MV-4-11 (cell line): ENCODE measurements at places on chromosomes 7 and 10.

GRCh38 chr7:138584696-138585095, 116.5 kb downstream of the SVOPL start:
- no peak for DNase-seq

DNA sequence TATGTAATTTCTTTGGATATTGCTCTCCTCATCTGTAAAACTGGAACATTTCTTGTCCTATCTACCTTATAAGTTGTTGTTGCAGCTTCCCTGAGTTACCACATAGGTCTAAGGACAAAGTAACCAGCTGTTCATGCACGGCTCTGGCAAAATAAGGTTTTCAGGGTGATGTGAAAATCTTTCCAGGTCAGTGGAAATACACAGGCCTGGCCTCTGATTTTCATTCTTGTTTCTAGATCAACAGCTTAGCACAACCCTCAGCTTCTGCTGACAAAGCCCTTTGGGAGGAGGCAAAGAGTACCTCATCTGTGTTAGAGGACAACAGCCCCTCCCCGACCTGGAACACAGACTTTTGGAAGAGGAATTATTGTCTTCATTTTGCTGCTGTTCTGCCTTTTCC, 117.5 kb upstream of the AGK start:
- no peak for DNase-seq

GRCh38 chr10:74730246-74730645, 96.2 kb upstream of the KAT6B start:
- no peak for DNase-seq

DNA sequence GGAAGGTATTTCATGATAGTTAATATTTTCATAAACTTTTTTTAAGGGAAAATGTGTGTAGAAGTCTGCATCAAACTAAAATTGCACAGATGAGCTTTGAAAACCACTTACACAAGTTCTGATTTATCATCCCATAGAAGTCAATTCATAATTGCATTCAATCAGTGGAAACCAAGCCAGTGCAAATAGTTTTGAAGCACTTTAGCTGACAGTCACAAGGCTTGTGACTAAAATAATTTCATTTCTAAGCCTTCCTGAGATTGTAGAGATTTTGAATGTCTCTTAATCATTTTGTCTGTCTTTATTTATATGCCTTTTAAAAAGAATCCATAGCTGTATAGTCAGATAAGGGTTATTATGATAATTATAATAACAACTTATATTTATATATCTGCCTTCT, 41.4 kb downstream of the EXOC4 start:
- DNase-seq, result no peak

DNA sequence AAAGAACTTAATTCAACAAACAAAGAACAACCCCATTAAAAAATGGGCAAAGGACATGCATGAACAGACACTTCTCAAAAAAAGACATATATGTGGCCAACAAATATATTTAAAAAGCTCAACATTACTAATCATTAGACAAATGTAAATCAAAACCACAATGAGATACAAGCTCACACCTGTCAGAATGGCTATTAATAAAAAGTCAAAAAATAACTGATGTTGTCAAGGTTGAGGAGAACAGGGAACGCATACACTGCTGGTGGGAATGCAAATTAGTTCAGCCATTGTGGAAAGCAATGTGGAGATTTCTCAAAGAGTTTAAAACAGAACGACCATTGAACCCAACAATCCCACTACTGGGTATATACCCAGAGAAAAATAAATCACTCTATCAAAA, 19.1 kb downstream of the ZFAND4 start:
- no peak for DNase-seq

GRCh38 chr7:142795339-142795863, 24.6 kb downstream of the PRSS2 start:
- DNase-seq, result no peak

GRCh38 chr10:67884313-67884841, at the start of gene SIRT1:
Gene SIRT1 (plus strand): TSS chr10:67884656. CDS start chr10:67884722, 66 bp downstream.
- DNase-seq, result peak; percentile 94

DNA sequence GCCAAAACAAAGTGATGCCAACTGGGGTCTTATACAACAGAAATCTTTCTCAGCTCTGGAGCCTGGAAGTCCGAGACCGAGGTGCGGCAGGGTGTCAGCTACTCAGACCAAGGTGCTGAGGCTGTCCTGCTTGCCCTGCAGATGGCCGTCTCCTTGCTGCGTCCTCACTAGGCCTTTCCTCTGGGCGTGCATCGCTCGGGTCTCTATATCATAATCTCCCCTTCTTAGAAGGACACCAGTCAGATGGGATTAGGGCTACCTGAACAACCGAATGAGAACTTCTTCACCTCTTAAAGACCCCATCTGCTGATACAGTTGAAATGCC, 244.7 kb downstream of the EBF3 start:
- no peak for DNase-seq

DNA sequence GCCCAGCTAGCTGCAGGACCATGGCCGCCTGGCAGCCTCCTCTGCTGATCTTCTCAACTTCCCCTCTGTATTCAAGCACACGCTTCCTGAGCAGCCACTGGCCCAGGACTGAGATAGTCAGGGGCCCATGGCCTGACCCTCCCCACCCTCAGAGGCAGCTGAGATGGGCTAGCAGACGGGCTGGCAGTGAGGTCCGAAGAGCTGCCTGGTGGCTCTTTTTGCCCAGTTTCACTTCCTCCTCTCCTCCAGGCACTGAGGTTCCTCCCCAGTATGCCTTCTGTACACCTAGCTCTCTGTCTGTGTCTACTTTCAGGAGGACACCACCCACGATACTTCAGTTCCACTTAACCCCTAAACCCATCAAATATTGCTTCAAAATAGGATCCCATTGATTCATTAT, 395.6 kb downstream of the TNS3 start:
- DNase-seq, result peak; percentile 90

DNA sequence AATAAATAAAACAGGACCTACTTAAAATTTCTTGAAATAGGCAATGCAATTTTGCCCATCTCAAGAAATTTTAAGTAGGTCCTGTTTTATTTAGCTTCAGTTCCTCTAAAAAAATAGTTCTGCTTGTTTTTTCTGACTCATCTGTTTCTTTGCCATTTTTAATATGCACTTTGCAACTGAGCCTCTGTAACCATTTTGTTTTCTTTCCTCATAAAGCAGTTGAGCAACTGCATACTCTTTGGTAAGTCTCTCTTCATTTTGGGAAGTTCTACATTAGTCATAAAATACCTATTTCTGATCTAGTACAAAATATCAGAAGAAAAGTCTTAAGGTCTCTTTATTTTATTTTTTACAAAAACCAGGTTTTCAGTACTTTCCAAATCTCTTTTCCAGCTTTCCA, 18.0 kb downstream of the TAS2R40 start:
- DNase-seq, result peak; percentile 97

- DNase-seq, result peak; percentile 84
Measured at GRCh38 chr10:73287441-73287840, 35.0 kb upstream of the MRPS16 start.

GRCh38 chr7:12967322-12967721, 279.9 kb downstream of the ARL4A start:
- no peak for DNase-seq

DNA sequence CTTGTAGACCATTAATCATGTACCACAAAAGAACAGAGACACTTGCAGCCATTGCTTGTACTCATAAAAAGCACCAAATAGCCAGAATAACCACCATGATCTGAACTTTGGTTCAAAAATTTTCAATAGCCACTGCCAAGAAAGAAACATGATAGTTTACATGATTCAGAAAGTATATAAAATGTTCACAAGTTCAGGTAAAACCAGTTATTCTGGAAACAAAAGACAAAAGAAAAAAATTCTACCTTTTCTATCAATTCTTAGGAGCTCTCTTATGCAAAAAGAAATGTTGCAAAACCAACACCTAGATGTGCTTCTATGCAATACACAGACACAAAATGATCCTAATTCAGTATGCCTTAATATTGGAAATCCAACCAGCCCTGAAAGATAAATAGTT, 108.7 kb downstream of the PCLO start:
- DNase-seq, result no peak

DNA sequence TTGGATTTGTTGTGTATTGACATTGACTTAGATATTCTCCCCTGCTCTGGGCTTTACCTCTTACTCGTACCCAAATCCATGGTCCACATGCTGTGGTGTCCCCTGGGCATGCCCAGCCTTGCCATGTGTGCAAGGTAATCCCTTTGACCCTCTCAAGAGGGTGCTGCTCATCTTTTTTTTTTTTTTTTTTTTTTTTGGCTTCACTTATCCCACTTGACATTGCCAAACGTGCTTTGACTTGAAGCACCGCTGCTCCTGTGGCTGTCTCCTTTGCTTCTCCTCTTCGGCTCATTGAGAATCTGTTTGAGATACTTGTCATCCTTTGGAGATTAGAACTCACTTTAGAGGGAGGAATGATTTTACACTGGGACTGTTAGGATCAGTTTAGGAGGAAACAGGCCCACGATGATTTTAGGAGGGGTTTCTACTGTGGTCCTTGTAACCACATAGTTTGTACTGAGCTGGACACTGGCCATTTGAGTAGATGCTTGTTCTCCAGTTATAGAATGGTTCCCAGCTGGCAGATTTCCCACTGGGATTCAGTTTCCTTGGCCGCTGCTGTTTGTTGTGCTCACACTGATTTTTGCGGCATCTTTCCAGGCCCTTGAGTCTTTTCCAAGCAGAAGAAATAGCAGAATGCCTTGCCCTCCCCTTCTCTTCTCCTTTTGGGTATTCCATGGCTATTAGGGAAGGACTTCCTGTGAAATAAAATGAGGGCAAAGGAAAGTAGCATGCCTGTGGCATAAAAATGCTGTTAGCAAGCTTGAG, 184.8 kb downstream of the AUTS2 start:
- no peak for DNase-seq

GRCh38 chr10:178208-178607, 43.0 kb downstream of the ZMYND11 start:
- peak; percentile 34 for DNase-seq

- DNase-seq, result peak; percentile 19
Measured at GRCh38 chr10:26448292-26448691, 10.2 kb downstream of the APBB1IP start.

DNA sequence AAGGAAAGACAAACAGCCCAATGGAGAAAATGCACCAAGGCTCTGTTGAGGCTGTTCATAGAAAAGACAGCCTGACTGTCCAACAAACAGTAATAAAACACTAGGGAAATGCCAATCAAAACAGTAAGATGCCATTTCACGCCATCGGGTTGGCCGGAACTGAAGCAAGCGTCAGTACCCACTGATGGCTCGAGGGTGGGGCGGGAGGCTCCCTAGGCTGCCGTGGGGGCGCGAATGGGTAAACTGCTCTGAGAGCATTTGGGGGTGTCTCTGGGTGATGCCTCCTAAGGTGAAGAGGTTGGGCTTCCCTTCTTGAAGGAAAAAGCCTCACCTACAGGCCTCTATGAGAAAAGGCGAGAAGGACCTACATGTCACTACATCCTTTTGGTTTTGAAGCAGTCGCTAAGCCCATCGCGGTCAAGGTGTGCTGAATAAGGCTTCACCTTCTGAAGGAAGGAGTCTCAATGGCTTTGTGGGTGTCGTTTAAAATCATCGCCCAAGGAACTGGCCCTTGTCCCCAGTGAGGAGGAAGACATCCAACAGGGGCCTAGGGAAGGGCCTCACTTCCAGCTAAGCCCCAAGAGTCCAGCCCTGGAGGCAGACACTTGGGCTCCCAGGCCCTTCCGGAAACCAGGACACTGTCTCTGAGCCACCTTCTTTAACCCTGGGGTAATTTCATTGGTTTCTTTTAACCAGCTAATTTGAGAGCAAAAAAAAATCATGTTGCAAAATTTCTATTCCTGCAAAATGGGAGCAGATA, 98.5 kb upstream of the PPP2R2D start:
- no peak for DNase-seq

- DNase-seq, result no peak
Measured at GRCh38 chr7:6504996-6505395, 46.3 kb downstream of the GRID2IP start.

DNA sequence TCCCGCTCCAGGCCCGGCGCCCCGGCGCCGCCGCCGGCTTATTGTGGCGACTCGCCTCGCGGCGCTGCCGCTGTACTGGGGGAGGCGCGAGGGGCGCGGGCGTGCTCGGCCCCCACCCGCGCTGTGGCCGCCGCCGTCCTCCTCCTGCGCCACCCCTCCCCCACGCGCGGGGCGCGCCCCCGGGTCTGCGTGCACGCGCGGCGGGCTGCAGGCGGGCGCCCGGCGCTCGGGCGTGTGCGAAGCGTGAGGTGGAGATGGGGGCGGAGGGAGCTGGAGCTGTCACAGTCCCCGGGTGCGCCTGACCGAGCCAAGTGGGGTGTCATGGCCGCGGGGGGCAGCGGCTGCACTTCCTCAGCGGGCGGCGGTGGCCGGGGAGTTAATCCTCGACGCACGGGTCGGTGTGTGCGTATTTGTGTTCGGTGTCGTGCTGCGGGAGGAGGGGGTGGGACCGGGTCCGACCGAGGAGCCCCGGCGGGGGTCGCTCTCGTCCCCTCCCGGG, 672 bp downstream of the LCOR start:
- DNase-seq, result peak; percentile 46

DNA sequence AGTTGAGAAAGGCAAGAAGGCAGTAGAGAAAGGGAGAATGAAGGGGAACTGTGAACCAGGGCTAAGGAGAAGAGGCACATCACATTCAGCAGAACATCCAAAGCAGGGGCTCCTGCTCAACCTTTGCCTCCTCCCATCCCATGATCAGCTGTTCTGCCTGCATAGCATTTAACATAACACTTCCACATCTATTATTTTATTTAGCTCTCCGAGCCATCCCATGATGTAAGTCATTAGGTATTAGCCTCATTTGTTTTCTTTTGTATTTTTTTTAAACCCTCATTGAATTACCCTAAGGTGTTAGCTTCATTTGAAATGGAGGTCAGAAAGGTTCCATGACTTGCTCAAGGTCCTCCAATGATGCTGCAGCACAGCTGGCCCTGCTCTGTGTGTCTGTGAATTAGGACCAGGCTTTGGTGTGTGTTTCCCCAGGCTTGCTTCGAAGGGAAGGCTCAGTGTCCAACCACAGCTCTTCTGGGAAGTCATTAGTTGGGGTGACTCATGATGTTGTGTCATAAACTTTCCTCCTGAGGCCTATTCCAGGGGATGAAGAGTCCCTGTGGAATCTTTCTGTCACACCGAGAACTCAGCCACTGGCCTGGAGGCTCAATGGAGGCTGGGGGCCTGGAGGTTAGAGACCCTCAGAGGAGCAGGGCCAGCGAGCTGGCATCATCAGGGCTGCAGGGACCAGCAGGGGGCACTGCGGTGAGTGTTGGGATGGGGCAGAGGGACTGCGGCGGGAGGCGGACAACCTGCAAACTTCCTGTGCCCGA, 16.5 kb downstream of the NPFFR1 start:
- peak; percentile 74 for DNase-seq

- no peak for DNase-seq
Measured at GRCh38 chr10:94214481-94214893, 148.3 kb downstream of the NOC3L start.

DNA sequence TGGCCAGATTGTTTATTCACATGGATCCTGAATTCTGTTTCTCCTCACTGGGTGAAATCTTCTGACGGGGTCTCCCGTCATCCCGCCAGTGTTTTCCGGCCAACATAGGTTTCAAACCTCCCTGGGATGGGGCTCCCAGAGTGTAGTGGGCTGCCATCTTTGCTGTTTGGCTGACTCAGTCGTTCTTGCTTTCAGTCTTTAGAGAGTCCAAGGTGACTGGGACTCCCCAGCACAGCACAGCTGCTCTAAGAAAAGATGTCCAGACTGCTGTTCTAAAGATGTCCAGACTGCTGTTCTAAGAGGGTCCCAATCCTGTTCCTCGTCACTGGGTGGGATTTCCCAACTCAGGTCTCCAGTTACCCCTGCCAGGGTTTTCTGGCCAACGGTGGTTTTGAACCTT, 801.9 kb upstream of the IGFBP3 start:
- no peak for DNase-seq
